ENCODE measurements at places on chromosomes 16 and 17. TPM values are rescaled to one million over a fixed set of nuclear protein-coding genes. Genes with fewer than 3 reads are reported as not detected.
A peak's percentile ranks its signal among the peaks of the same experiment; 100 is the strongest.

GRCh38 chr16:53905028-53905427, 201.1 kb downstream of the FTO start:
- DNase-seq = no peak

DNA sequence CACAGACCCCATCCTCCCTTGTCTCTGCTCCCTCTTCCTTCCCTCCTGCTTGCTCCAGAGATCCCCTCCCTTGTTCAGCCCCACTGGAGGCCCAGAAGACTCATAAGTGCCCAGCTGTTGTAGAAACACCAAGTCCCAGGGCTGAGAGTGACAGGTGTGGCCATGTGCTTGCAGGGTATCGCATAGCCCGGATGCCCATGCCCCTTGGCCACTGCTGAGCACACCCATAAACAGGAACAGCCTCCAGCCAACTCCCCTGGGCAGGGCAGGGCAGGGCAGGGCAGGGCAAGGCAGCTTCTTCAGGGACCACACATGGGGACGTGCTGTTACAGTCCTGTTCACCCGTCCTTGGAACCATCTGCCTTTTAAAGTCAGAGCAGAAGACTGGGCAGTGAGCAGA, 2.0 kb downstream of the CACNG1 start:
- DNase-seq = no peak

GRCh38 chr17:71472809-71473789, 647.7 kb upstream of the SOX9 start:
- DNase-seq = peak; percentile 74

GRCh38 chr16:89375686-89376085, 114.7 kb downstream of the ANKRD11 start:
- no peak for DNase-seq

GRCh38 chr16:88472637-88473205, 19.6 kb downstream of the ZFPM1 start:
- DNase-seq = no peak

GRCh38 chr17:74435775-74436359, 4.0 kb downstream of the GPRC5C start:
- DNase-seq = no peak

DNA sequence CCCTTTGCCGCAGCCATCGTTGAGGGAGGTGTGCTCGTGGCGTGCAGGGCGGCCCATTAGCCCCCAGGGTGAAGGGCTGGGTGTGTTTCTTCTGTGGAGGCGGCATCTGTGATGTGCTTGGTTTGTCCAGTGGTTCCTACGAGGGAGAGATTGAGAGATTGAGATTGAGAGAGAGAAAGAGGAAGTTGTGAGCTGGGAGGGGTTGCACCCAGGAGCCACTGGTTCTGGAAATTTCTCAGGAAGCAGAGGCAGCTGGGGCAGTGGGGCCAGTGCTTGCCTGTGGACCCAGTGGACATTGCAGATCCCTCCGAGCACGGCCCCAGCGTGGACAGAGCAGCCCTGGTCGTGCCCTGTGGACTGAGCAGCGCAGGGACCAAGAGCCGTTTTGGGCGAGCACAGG, 72.0 kb upstream of the ZNF750 start:
- no peak for DNase-seq

GRCh38 chr16:14490235-14490634, 139.8 kb downstream of the PARN start:
- no peak for DNase-seq

GRCh38 chr17:79612468-79613194, 1.8 kb upstream of the RBFOX3 start:
- peak; percentile 7 for DNase-seq

- DNase-seq = peak; percentile 70
These were observed 23.3 kb downstream of the STAT5B start for GRCh38 chr17:42252597-42253550.

GRCh38 chr17:27276653-27277156, 17.2 kb upstream of the WSB1 start:
- DNase-seq = no peak

- no peak for DNase-seq
These were observed 955 bp downstream of the ACLY start for GRCh38 chr17:41917679-41918313.

DNA sequence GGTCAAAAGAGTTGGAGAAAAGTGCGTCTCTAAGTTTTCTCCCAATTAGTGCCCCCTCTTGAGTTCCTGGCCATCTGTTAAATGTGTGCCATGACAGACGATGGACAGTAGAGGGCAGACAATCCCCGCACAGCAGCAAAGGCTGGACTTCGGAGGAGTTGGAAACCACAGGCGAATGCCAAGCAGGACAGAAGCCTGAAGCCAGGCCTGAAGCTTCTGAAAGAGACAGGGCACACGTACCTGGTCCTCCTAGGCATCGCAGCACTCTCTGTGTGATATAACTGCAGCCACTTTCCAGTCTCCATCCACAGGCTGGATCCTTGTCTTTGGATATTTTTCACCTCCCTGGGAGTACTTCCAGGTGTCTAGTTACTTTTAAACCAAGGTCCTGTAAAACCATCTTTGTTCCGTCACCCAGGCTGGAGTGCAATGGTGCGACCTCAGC, 14.5 kb downstream of the C17orf100 start:
- peak; percentile 77 for DNase-seq

DNA sequence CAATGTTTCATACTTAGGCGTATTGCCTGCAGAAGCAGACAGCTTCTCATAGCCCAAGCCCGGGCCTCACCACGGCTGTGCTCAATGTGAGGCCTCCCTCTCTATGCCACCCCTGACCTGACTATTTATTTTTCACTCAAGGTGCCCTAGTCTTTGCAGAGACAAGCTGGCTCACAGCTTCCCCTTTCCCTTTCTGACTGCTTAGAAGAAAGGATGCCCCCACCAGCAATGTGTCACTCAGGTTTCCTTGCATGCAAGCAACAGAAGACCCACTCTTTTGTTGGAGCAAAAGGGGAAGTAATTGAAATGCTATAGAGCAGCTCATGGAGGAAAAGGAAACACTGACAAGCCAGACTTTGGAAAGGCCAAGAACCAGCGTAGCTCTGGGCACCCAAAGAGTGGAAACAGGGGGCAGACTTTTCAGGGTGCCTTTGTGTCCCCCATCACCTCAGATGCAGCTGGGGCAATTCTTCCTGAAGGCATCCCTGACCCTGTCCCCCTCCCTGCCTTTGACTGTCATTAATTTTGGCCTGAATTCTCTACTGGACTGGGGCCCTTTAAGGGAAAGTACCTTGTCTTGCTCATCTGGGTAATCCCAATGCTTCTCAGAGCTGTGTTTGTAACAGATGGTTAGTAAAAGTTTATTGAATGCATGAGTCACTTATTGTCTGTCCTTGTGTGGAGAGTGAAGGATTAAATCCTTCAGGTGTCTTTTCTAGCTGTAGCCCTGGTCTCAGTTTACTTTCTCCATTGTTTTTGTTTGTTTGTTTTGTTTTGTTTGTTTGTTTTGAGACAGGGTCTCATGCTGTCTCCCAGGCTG, 17.8 kb downstream of the RGS9 start:
- peak; percentile 84 for DNase-seq

DNA sequence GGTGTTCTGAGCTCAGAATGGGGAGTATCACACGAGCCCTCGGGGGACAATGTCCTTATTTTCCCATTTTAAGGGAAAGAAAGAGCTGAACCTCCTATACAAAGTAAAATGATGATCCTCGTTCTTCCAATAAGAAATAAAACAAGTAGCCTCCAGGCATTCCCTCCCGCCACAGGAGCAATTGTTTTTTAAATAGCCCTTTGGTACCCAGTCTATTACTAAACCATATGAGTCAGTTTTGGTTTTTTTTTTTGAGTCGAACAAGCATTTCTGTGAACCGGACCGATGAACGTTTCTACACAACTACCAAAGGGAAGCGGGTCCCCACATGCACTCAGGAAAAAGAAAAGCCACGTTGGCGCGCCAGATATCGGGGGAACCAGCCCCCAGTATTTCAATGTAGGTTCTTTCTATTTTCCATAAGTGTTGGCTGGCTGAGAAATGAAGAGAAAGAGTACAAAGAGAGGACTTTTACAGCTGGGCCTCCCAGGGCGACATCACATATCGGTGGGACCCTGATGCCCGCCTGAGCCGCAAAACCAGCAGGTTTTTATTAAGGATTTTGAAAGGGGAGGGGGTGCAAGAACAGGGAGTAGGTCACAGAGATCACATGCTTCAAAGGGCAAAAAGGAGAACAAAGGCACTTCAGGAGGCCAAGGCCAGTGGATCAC, 3.8 kb upstream of the DCXR start:
- DNase-seq = peak; percentile 37

- DNase-seq = no peak
These were observed 119.7 kb downstream of the RAB11FIP4 start for GRCh38 chr17:31511195-31511578.

GRCh38 chr17:4588391-4588790, 4.1 kb downstream of the SMTNL2 start:
- no peak for DNase-seq

DNA sequence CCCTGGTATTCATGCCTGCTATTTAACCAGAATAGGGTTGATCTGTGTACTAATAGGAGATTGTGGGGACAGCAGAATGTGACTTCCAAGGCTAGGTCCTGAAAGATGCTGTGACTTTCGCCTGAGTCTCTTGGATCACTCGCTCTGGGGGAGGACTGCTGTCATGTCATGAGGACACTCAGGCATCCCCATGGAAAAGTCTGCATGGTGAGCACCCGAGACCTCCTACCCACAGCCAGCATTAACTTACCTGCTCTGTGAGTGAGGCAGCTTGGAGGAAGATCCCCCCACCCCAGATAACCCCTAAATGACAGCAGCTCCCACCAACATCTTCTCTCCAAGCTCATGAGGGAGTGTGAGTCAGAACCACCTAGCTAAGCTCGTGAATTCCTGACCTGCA, 30.3 kb upstream of the C16orf78 start:
- DNase-seq = no peak

DNA sequence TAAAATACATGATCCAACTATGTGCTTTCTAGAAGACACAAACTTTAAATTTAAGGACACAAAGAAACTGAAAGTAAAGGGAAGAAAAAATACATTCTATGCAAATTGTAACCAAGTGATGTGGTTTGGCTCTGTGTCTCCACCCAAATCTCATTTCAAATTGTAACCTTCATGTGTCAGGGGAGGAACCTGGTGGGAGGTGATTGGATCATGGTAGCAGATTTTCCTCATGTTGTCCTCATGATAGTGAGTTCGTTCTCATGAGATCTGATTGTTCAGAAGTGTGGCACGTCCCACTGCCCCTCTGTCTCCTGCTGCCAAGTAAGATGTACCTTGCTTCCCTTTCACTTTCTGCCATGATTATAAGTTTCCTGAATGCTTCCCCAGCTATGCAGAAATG, 15.0 kb downstream of the OR1A1 start:
- no peak for DNase-seq

DNA sequence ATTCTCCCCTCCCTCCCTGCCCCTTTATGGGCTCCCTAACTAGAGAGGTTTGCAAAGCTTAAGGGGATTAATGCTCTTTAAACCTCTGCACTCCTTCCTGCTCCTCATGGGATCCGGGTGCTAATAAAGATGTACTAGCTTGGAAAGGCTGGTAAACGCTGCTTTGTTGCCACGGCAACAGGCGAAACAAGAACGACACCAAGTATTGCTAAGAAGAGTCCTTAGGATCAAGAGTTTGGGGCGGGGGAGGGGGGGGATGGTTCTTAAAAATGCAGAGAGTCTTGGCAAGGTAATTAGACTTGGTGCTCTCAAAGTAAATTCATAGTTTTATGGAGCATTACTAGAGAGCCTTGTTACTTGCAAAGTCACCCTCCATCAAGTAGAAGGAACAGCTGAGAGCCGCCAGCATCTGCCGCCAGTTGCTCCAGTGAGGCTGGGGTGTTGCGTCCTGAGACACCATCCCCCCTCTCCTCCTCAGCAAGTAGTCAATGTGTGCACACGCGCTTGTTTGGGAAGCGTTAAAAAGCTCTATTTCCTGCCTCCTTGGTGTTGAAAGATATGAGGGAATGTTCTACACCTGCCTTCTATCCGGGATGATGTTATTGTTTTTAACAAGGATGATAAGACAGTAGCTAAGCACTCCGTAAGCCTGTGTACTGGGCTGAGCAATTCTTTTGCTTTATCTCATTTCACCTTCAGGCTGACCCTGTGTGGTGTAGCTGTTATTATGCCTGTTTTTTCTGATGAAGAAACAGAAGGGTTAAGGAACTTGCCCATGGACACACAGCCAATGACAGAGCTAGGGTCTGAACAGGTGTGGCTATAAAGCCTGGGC, 190.9 kb downstream of the CCDC182 start:
- no peak for DNase-seq

DNA sequence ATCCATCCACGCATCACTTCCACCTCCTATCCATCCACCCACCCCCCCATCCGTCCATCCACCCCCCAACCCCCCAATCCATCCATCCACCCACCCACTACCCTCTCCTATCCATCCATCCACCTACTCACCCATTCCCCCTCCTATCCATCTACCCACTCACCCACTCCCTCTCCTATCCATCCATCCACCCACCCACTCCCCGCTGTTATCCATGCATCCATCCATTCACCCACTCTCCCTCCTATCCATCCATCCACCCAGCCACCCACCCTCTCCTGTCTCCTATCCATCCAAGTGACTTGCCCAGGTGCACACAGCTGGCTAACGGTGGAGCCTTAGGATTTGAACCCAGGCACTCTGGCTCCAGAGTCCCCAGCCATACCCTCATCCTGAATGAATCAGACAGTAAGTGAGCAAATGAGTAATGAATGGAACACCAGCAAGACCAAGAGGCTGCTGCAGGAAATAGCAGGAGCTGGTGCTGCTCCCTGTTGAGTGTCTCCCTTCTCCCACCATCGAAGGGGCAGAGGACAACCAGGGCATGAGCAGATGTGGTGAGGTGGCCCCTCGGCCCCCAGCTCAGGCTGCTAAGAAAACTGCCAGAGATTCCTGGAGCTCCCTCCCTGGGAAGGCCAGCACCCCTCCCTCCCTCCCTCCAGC, 62.5 kb downstream of the LITAF start:
- DNase-seq = no peak

DNA sequence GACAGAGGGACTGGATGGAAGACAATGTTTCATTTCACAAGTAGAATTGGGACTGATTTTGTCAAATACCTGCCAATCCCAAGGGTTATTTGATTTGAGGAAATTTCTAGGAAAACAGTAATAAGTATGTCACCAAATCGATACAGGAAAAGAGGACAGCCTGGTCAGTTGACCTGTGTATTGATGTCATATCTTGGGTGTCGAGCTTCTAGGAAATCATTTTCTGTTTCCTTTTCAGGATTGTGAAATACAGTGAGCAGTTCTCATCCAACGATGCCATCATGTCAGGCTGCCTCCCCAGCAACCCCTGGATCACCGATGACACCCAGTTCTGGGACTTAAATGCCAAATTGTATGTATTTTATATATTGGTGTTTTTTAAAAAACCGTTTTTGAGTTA, 56.1 kb downstream of the RGS9 start:
- DNase-seq = no peak

GRCh38 chr16:88883946-88884345, 17.5 kb upstream of the PABPN1L start:
- DNase-seq = no peak

The GPRC5B gene
- 34.0 TPM for total RNA-seq

The AGRP gene
- total RNA-seq = not detected

The PLA2G10 gene
- total RNA-seq = not detected

The ALOX12B gene
- not detected for total RNA-seq

The TNS4 gene
- total RNA-seq = 0.69 TPM

The PLLP gene
- 66.5 TPM for total RNA-seq

The KRT27 gene
- not detected for total RNA-seq

The ARHGDIG gene
- total RNA-seq = not detected

The SLFN11 gene
- total RNA-seq = 8.2 TPM

The PITPNM3 gene
- total RNA-seq = 2.3 TPM

The TMIGD1 gene
- not detected for total RNA-seq

The HOXB9 gene
- total RNA-seq = 49.2 TPM

The SLC13A5 gene
- not detected for total RNA-seq

The CMTM2 gene
- total RNA-seq = not detected

The PLEKHH3 gene
- total RNA-seq = 14.2 TPM

The PRDM7 gene
- not detected for total RNA-seq

The RNF167 gene
- total RNA-seq = 43.6 TPM

The NME3 gene
- 84.0 TPM for total RNA-seq

The ABCC12 gene
- total RNA-seq = not detected
